ENCODE measurements at places on chromosomes 1 and 21.

- no peak for DNase-seq
Observed at GRCh38 chr1:54118704-54119103, 34.1 kb downstream of the CDCP2 start.

GRCh38 chr1:210937846-210938245 is 196.1 kb downstream of the KCNH1 start:
- DNase-seq, result no peak

DNA sequence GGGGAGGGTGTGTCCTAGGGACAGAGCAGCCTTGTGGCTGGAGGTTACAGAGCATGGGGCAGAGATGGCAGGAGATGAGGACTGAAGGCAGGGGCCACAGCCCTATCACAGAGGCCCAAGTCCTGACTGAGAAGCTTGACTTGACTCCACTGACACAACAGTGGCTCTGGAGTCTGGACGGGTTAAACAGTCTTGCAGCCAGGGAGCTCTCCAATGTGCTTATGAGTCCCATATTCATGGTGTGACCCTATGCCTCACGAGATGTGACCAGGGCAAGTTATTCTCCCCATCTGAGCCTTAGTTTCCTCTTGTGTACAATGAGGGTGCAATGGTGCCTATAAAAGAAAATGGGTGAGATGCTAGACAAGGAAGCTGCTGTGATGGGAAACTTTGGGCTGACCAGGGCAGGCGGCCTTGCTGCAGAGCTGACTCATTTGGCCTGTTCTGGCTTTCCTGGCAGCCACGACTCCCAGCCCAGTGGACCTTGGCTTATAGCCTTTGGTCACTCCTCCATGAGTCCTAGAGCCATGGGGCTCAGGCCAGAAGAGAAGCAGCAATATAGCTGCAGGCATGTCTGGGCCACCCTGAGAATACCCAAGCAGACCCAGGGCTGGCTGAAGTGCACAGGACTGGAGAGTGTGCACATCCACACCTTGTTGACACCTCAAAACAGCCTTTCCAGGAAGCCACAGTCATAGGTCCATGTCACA is 2.8 kb upstream of the TTC22 start:
- DNase-seq, result no peak

GRCh38 chr1:33009561-33009960 is 27.1 kb downstream of the AK2 start:
- no peak for DNase-seq

DNA sequence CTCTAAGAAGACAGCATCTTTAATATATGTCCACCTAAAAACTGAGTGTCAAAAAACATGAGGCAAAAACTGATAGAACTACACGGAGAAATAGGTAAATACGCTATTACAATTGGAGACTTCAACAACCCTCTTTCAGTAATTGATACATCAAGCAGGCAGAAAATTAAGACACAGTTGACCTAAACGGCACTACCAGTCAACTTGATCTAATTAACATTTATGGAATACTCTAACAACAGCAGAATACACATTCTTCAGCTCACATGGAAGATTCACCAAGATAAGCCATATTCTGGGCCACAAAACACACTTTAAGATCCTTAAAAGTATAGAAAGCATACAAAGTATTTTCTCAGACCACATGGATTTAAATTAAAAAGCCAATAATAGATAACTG is 137.6 kb downstream of the CLIC6 start:
- DNase-seq, result no peak

GRCh38 chr1:23013657-23014056 is 2.0 kb downstream of the TEX46 start:
- DNase-seq, result peak; percentile 73

DNA sequence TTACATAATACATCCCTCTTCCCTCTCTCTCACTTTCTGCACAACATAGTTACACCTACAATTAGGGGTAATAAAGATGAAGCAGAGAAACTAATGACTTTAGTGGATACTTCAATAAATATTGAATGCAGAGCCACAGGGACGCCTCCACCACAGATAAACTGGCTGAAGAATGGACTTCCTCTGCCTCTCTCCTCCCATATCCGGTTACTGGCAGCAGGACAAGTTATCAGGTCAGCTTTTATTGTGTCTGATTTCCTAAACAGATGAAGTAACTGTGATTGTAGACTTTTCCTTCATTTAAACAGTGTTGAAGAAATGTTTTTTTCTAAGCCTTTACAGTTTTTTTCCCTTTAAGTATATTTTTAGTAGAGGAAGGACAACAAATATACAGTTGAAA is 281.6 kb downstream of the TPR start:
- no peak for DNase-seq

- no peak for DNase-seq
Observed at GRCh38 chr1:86739648-86740509, 35.5 kb downstream of the SH3GLB1 start.

DNA sequence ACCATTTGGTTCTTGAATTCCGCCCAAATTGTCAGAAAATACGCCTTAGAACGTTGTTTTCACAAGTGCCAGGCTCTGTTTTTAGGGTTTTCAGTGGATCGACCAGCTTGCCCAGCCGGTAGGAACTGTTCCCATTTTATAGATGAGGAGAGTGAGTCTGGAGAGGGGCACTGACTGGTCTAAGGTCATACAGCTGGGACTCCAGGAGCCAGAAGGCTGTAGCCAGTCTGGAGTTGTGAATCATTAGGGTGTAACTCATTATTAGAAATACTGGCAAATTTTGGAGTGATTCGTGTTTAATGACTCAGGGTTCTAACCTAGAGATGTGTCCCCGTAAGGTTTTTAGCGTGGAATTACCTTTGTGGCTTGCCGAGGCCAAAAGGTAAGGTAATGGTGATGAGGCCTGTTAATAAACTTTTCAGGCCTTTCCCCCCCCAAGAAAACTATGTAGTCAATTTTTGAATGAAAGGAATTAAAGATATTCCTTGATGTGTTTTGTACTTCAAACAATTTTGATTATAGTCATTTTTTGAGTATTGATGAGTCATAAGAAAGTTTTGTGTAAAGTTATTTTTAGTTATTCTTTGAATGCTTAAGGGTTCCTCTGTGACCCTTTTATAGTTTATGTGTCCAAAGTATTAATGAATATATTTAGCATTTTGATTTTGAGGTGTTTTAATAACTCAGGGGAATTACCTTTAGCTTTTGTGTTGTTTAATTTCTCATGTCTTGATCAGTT is 2.1 kb downstream of the DYRK1A start:
- DNase-seq, result no peak

DNA sequence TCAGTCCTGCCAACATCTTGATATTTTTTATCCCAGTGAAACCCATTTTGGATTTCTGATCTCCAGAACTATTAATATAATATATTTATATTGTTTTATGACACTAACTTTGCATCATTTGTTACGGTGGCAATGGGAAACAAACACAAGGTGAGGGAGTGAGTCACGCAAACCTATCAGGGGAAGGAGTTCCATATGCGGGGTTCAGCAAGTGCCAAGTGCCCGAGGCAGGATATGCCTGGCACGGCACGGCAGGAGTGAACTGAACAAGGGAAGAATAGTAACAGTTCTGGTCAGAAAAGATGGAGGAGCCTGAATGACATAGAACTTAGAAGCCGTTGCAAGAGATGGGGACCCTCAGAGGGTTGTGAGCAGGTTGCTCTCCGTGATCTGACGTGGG is 7.7 kb upstream of the IL10RB start:
- no peak for DNase-seq

GRCh38 chr1:107739201-107739600 is 225.8 kb downstream of the VAV3 start:
- DNase-seq, result peak; percentile 21

DNA sequence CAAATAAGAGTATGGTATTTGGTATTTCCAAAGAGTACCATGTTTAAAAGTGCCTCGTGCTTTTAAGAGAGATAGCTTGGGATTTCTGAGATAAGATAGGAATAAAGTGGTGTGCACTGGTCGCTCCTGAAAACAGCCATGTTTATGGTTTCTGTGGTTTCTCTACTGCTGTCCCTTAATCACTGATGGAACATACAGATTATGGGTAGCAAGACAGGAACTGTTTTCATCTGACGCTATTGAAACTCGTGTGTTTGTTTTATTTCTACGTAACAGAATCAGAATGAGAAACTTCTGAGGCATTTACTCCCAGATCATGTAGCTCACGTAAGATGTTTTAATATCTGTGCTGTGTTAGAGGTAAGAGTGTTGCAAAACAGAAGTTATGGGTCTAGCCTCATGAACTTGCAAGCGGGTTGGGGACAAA is 126.0 kb downstream of the KIAA0319L start:
- no peak for DNase-seq

DNA sequence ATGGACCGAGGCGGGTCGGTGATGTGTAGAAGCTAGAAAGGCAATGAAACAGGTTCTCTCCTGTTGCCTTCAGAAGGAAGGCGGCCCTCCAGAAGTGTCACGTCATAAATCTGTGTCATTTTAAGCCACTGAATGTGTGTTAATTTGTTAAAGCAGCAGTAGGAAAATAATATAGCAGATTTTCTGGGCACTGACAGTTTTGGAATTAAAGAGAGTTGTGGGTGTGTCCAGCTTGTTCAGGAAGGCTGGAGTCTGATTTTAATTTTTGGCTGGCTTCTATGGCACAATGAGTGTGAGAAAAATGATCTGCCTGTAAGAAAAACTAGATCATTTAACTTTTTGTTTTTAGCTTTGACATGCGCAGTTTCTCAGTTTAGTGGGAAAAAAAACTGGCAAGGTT is 177.3 kb downstream of the EDEM3 start:
- DNase-seq, result no peak

GRCh38 chr21:46222436-46223116 is 6.0 kb downstream of the LSS start:
- DNase-seq, result no peak

GRCh38 chr1:69455718-69456117 is 112.0 kb upstream of the LRRC7 start:
- DNase-seq, result no peak

DNA sequence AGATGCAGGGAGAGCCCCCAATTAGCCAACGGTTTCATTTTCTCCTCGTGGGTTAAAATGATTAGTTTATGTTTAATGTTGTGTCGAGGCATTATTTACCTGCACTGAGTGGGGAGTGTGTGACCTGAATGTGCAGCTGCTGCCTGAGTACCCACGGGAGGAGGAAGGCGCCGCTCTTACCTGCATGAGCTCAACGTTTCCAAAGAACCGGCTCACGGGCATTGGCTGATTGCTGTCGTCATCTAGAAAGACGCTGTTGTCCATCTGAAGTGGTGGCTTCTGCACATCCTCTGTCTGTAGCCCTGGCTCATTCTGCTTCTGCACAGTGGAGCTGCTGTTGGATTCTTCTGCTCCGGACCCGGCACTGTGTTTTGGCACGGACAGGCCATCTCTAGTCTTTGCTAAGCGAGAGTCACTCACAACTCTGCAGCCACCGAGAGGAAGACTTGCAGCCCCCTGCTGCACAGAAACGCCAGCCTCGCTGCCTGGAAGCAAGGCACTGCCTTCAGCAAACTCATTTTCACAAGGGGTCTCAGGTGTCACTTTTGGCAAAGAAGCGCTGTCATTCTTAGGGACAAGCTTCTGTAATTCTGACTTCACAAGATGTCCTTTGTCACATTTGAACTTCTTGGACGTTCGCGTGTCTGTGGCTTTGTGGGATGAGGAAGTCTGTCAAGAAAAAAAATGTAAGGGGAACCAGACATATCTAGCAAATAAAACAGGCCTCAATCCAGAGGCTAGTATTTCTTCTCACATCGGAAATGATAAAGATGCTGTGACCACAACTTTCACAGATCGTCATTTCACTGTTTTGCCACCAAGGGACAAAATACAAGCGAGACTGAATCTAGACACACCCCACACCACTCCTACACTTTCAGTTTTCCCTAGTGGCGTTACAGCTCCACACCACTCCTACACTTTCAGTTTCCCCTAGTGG is 9.4 kb downstream of the C1orf174 start:
- DNase-seq, result no peak

DNA sequence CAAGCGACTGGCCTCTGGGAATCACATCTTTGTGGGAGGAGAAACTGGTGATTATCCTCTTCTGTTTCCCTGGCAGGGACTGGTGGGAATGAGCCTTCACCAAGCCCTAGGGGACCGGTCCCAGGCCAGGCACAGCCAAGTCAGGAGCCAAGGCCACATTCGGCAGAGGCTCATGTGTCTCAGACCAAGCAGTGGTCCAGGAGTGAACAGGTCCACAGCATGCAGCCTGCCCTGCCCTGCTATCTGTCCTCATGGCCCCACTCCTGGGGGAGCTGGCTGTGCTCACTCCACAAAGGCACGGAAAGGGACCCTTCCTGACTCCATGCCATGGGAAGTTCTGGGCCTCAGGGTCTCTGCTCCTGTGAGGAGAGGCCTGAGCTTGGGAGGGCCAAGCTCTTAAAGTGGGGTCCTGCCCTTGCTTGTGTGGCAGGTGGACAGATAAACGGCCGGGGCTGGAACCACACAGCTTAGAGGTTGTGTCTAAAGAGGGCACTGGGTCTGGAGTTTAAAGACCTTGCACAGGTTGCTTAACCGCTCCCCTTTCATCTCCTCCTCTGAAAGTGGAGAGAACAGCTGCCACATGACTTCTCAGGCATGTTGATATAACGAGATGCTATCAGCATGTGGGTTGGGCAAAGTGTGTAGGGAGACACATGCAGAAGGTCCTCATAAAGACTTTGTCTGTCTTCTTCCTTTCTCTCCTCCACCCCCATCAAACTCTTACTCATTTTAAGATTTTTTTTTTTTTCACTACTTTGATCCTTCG is 57.5 kb downstream of the CASQ2 start:
- DNase-seq, result no peak

DNA sequence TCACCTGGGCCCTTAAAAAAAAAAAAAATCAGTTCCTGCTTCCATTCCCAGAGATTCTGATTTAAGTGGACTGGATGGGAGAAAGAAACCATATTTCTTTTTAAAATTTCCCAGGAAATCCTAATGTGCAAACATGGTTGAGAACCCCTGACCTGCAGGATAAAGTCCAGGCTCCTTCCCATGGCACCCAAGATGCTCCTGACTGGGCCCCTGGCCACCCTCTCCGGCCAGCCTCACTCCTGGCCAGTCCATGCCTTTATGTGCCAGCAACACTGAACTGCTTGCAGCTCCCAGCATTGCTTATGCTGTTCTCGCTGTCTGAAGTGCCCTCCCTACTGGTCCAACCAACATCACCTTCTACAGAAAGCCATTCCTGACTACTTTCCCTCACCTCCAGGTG is 93.9 kb downstream of the TEX35 start:
- DNase-seq, result no peak

DNA sequence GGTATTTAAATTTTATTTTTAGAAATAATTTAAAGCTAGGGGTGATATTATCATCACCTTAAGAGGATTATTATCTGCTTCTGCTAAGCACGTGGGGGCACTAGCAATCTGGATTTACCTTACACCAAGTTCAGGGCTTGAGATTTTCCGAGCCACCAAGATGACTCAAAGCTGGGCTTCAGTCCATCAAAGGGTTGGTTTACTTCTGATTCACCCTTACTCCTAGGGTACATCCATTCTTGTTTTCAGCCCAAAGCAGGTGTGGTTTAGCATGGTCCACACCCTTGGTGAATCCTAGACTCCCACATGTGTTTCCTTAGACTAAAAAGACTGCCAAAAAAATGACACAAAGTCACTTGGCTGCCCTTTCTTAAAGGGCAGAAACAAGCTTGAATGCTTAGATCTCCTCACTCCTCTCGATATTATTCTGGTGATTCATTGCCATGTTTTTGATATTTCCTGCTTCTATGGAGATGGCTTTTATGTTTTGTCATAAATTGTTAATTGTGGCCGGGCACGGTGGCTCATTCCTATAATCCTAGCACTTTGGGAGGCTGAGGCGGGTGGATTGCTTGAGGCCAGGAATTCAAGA is 9.8 kb upstream of the PRSS38 start:
- no peak for DNase-seq

- no peak for DNase-seq
Observed at GRCh38 chr21:39077876-39078275, 105.4 kb downstream of the PSMG1 start.

GRCh38 chr1:156115514-156116374 is 1.2 kb downstream of the LMNA start:
- DNase-seq, result peak; percentile 79
